Activated CD4-positive, alpha-beta T cell treated with anti-CD3 and anti-CD28 coated beads for 24 hours (primary cell): ENCODE measurements at places on chromosomes 7 and 10.

DNA sequence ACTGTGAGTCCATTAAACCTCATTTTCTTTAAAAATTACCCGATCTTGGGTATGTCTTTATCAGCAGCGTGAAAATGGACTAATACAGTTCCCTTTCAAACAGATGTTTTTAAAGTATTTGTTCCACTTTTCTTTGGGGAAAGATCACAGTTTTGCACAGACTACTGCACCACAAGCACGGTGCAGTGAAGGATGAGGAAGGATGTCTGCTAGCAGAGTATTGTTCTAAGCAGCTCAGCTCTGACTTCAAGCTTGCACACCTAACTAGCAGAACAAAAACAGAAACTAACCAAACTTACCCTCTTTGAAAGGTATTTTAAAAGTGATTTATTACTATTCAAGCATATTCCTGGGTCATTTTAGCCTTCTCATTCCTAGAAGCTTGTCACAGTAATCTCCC is 20.0 kb downstream of the THNSL1 start:
- no peak for DNase-seq

- DNase-seq = no peak
Measured at GRCh38 chr10:3757250-3757637, 27.8 kb downstream of the KLF6 start.

DNA sequence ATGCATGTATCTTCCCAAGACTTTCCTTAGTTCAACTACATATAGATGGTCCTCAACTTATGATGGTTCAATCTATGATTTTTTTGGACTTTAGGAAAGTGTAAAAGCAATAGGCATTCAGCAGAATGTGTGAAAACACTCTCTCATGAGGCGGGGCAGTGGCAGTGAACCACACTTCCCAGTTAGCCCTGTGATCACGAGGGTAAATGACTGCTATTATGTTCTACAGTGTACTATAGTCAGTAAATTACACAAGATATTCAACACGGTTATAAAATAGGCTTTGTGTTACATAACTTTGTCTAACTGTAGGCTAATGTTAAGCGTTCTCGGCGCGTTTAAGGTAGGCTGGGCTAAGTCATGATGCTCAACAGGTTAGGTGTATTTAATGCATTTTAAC is 169.3 kb downstream of the AMPH start:
- no peak for DNase-seq

GRCh38 chr7:114412548-114412947 is 2.1 kb upstream of the FOXP2 start:
- no peak for DNase-seq

DNA sequence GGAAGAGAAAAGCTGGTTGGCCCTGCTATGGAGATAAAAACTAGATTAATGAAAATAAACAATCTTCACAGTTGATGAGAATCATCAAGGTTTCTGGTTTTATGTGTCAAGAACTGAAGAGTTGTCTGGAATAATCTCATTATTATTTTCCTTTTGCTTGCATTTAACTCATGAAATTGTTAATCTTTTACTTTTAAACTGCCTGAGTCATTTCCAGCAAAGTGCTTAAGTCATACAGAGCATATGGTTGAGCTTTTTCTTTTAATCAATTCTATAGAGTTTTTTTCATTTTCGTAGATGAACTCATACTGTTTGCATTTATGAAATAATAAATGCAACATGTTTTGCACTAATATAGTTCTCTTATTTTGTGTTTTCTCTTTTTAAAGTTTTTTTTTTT is 747.9 kb downstream of the NXPH1 start:
- DNase-seq = no peak

- no peak for DNase-seq
Measured at GRCh38 chr10:131532745-131533341, 221.3 kb upstream of the TCERG1L start.

DNA sequence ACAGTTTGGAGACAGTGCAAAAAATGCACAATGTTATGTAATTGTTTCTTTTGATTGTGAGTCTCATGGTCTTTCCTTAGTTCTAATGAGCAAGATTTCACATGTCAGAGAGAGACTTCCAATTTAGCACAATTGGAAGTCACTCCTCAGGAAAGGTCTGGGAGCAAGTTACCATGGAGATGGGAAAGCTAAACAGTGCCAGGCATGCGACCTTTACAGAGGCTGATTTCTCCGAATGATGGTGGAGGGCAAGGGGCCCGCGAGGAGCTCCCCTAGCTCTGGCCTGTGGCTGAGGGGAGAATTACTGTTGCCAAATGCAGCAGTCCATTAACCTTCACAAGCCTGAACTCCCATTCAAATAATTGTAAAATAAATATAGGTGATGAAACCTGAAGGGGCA is 59.3 kb downstream of the CDCA7L start:
- DNase-seq = no peak

- DNase-seq = no peak
Measured at GRCh38 chr10:107409522-107409921, 245.0 kb upstream of the SORCS1 start.

DNA sequence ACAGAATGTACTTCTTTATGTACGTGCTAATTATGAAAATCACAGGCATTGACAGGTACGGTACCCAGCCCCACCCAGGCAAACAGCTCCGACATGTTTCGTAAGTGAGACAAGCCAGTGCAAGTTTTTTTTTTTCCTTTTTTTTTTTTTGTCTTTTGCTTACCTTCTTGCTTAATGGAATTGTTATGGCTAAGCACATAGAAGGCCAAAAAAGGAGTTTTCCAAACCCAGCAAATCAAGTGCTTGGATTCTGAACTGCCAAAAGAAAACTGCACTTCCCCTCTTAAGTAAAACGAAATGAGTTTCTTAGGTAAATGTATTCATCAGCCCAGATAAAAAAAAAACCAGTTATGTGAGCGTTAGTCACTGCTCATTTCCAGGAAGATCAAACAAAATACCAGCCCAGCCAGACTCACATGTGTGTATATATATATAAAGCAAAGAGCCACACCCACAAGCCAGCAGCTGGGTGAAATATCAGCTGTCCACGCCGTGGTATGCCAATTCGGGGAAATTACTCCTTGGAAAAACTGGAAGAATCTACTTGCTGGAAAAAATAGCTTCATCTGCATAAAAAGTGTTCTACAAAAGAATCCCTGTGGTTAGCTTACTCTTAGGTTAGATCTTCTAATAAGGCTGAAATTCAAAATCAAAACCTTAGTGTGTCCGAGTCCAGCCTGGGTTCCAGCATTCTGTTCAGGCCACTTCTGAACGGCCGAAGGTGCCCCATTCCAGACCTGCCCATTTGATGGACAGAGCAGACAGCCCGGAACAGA is 8.0 kb downstream of the KLF6 start:
- no peak for DNase-seq
